ENCODE measurements at places on chromosomes 6 and 20.

- DNase-seq = no peak
Observed at GRCh38 chr20:44734938-44735337, 10.7 kb upstream of the KCNK15 start.

DNA sequence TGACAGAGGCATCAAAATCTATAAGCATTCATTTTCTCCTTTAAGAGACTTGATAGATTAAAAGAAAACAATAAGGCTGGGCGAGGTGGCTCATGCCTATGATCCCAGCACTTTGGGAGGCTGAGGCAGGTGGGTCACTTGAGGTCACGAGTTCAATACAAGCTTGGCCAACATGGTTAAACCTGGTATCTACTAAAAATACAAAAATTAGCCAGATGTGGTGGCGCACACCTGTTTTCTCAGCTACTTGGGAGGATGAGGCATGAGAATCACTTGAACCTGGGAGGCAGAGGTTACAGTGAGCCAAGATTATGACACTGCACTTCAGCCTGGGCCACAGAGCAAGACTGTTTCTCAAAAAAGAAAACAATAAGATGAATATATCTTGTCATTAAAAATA lies 39.3 kb upstream of the LOC128125822 start:
- no peak for DNase-seq

- DNase-seq = no peak
Observed at GRCh38 chr20:57660922-57661745, 40.9 kb upstream of the ZBP1 start.

DNA sequence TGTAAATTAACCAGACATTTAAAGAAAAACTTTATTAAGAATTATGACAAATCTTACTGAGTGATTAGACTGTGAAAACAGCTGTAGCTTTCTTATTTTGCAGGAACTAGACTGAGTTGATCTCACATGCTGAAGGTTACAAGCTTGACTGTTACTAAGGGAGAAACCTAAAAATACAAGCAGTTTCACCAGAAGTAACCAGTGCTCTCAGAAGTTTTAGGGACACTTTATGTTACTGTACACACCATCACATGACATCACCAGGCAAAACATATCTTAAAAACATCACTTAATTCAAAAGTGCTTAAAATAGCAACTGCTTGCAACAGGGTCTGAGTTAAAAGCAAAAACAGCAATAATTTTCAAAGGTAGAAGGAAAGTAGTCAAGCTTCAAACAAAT lies 5.4 kb downstream of the FBXO30 start:
- no peak for DNase-seq

DNA sequence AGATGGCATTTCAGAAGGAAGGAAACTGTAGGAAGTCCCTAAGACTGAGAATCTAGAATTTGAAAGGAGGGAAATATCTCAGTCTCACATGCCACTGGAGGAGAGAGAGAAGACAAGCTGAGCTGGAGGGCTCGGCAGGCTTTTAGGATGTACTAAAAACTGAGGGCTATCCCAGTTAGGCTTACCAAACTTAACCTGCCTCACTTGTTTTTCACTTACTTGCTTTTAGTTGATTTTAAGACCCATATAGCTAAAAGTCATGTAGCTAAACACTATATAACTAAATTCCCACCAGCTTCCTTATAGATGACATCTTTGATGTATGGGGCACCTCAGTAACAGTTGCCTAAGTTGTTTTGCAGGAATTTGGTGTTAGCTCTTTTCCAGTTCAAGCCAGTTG lies 288.0 kb downstream of the DOK5 start:
- no peak for DNase-seq

- DNase-seq = peak; percentile 8
Observed at GRCh38 chr6:1535295-1535694, 74.4 kb upstream of the FOXC1 start.

DNA sequence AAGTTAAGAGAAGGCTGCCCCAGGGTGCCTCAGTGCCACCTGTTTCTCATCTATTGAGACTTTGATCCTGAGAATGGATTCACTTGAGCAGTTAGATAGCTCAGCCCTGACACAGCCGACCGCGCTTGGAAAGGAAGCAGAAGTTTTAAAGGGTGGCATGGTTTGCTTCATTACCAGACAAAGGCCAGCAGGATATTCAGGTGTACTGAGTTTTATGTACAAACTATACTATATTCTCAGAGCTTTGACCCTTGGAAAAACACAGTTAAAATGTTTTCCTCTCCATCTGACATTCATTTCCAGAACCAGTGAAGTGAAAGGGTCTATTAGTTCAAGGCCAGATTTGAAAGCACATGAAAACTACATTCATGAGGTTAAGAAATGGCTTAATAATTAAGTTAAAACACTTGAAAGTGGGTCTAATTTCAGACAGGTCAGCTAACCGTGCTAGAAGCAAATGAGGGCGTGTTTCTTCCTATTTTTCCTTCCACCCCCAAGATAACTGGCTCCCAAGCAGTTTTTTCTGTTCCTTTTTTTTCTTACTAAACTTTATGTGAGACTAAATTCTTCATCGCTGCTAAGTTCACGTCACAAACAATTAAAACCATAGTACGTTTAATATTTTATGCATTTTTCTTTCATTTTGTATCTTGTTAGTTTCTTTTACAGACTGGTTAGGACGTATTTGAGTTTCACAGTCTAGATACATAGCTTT lies 385.3 kb upstream of the SOX4 start:
- no peak for DNase-seq

DNA sequence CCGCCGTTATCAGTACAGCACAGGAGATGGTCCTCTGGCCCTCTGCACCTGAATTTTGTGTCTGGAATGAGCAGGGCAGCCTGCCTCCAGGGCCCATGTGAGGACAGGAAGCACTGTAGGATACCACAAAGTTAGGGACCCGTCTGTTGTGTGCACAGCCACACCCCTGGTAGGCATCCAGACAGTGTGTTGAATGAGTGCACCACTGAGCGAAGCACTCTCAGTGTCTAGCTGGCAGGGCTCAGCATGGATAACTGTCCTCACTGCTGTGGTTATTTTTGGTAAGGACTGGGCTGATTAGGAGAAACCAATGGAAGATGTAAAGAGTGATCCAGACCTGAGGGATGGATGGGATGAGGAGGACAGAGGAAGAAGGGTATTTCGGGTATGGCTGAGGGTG lies 178.7 kb downstream of the CLIC5 start:
- no peak for DNase-seq

GRCh38 chr6:160042014-160042773 lies 73.3 kb downstream of the IGF2R start:
- no peak for DNase-seq

DNA sequence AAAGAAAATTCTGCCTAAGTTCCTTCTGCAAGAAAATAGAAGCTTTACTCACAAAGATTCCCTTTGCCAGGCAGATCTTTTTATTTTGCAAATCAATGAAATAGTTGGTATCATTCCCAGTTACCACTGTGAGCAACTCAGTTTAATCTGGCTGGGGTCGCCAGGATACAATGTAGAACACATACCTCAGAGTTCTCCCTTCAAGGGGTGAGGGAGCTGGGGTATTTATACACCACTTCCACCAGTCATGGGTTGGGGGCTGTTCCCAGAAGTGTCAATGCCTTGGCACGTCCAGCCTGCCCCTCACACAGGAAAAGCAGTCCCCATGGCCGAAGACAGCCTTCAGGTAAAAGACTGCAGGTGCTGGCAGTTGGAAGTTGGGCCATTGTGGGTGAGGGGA lies 86.2 kb downstream of the SLC24A3 start:
- DNase-seq = no peak

DNA sequence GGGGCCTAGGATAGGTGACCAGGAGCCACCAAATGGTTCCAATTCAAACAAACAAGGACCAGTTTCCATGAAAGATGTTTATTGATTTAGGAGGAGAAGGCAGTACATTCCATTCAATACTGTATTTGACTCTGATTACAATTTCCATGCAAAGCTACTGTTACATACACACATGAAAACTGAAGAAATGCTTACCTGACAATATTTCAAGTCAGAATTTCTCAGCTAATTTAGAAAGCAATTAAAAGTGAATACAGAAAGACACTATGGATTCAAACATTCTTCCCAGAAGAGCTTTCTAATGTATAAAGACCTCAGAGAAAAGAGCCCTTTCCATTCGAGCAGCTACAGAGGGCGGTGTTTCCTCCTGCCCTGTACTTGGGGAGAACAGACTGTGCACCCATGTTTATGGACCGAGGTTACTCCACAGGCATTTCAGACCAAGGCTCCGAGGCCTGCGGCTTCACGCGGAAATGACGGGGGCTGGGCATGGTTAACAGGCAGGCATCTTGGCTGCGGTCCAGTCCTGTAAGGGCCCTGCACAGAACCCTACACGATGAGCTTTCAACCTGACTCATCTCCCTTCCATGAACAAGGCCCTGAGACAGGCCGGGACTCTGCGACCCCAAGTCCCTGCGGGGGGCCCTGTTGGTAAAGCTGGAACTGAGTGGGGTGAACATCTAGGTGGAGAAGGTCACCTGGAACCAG lies 25.7 kb upstream of the TCFL5 start:
- peak; percentile 28 for DNase-seq

DNA sequence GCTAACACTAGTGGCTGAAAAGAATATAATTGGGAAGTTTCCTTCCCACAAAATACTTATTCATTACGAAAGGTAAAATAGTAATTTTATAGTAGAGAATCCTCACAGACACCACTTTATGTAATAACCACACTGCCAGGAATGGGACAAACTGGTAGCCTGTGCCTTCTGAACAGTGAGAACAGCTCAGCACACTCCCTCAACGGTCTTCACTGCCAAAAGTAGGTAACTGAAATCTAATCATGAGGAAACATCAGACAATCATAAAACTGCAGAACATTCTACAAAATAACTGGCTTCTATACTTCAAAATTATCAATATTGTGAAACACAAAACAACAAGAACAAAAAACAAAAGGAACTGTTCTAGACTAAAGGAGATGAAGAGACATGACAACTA lies 44.1 kb downstream of the NUP153 start:
- DNase-seq = no peak

DNA sequence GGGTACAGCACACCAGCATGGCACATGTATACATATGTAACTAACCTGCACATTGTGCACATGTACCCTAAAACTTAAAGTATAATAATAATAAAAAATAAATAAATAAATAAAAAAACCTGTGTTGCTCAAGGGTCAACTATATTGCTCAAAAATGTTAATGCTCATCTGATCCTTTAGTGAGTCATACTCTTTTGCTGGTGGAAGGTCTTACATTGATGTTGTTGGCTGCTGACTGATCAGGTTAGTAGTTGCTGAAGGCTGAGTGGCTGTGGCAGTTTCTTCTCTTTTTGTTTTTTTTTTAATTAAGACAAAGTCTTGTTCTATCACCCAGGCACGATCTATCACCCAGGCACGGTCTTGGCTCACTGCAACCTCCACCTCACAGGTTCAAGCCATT lies 29.6 kb upstream of the SMIM26 start:
- no peak for DNase-seq

DNA sequence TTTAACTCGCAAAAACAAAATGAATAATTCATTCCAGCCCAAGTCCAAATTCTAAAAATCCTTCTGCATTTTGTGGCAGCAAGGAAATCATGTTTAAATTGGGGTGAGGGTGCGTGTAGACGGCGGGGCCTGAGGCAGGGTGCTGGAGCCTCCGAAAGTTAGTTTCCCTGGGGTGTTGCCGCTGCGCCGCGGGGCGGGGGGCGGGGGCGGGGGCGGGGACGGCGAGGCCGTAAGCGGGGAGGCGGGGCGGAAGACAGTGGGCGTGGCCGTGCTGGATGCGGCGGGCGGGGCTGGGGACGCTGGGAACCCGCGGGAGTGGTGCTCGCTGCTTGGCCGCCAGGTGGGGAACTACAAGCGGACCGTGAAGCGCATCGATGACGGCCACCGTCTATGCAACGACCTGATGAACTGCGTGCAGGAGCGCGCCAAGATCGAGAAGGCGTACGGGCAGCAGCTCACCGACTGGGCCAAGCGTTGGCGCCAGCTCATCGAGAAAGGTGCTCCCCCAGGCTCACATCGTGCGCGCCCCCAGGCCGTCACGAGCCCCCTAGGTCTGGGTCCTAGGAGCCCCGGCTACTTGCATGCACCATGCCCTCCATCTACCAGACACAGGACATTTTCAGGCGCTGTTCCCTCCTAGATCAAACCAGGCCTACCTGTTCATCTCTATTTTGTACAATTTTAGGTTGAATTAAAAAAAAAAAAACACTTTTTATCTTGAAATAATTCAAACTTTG lies 29.0 kb downstream of the SPDEF start:
- peak; percentile 98 for DNase-seq

GRCh38 chr6:134680433-134680832 lies 269.5 kb downstream of the ALDH8A1 start:
- DNase-seq = no peak

DNA sequence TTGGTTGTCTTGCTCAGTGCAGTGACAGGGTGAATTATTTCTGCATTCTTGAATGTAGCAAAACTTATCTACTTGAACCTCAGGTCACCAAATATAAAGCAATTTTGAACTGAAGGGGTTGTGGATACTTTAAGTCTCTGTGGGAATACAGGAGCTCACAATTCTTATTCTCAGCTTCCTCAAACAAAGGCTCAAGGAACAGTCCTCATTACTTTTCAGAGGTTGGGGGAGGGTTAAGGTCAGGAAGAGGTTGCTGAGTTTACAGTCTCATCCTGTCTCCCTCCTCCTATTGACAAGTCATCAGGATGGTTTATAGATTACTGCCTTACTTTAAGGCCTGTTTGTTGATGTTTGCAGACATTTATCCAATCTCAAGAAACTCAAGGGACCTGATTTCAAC lies 143.6 kb upstream of the SPACA1 start:
- DNase-seq = no peak

- no peak for DNase-seq
Observed at GRCh38 chr6:32774426-32774825, 11.1 kb upstream of the HLA-DQB2 start.

GRCh38 chr6:108896111-108896661 lies 48.0 kb downstream of the ARMC2 start:
- DNase-seq = no peak

DNA sequence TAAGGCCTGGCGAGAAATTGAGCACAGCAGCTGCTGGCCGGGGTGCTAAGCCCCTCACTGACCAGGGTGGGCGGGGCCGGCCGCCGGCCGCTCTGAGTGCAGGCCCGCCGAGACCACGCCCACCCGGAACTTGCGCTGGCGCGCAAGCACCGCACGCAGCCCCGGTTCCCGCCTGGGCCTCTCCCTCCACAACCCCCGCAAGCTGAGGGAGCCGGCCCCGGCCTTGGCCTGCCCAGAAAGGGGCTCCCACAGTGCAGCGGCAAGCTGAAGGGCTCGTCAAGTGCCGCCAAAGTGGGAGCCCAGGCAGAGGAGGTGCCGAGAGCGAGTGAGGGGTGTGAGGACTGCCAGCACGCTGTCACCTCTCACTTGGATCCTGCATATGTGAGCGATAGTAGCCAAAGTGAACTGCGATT lies 251.2 kb downstream of the GJA1 start:
- DNase-seq = no peak

GRCh38 chr6:44733868-44734267 lies 346.4 kb downstream of the CDC5L start:
- no peak for DNase-seq

GRCh38 chr6:45613656-45614055 lies 235.9 kb upstream of the SUPT3H start:
- DNase-seq = no peak

DNA sequence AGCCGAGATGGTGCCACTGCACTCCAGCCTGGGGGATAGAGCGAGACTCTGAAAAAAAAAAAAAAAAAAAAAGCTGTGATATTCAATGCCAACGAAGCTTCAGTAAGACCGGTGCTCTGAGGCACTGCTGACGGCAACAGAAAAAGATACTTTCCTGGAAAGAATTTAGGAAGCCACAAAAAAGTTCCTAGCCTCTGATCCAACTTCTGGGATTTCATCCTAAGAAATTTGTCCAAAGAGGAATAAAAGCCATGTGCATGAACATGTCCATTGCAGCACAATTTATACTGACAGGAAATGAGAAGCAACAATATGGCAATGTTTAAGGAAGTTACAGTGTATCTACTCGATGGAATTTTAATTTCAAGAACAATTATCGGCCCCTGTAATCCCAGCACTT lies 24.5 kb upstream of the CARMIL1 start:
- no peak for DNase-seq
